NCI-H510A treated with DMSO at 0.1 percent for 48 hours (cell line): ENCODE measurements at places on chromosomes 3 and 15.

GRCh38 chr3:78066287-78066686 lies 1026.4 kb downstream of the ROBO2 start:
- no peak for DNase-seq

DNA sequence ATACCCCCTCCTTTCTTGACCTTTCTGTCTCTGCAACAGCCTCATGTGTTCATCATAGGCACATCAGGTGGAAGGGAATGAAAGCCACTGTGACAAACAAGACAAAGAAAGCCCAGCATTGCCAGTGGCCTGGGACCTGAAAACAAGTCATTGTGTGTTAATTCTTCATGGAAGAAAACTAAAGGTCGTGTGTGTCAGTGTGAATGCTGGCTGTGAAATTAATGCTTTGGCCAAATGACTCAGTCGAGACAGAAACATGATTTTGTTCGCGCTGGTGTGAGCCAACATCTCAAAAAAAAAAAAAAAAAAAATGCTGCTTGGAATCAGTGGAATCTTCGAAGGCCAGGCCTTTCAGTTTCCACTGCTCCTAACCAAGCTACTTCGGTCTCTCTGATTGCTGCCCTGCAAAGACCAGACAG lies 386.5 kb upstream of the PROK2 start:
- no peak for DNase-seq

DNA sequence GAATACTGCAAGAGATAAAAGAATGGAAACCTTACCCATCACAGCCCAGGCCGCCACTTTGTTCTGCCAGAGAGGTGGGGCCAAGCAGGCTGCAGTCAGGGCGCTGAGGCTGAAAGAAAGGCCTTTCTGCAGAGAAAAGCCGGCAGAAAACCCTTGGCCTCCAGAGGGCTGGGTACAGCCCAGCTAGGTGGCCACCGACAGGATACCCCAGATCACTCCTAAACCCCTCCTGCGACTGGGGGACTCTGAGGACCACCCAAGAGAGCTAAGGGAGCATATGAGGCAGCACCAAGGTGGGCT lies 69.3 kb downstream of the SMAD6 start:
- no peak for DNase-seq

DNA sequence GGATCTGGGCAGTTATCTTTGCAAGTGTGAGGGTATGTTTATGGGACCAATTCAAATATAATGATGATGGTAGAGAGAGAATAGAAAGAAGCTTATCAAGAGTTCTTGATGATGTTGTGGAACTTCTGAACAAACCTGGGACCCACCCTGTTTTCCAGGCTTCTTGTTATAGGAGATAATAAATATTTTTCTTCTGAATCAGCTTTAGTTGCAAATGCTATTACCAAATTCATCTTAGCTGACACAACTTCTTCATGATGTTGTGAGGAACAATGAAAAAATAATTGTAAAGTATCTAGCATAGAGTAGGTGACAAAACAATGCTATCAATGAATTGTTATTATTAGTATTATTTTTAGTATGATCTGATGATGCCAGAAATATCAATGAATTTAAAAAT lies 43.5 kb upstream of the PTX3 start:
- DNase-seq: no peak

GRCh38 chr3:171309906-171310359 lies 150.3 kb downstream of the TNIK start:
- DNase-seq: no peak

- DNase-seq: no peak
Observed at GRCh38 chr3:39961230-39961629, 151.8 kb downstream of the MYRIP start.

DNA sequence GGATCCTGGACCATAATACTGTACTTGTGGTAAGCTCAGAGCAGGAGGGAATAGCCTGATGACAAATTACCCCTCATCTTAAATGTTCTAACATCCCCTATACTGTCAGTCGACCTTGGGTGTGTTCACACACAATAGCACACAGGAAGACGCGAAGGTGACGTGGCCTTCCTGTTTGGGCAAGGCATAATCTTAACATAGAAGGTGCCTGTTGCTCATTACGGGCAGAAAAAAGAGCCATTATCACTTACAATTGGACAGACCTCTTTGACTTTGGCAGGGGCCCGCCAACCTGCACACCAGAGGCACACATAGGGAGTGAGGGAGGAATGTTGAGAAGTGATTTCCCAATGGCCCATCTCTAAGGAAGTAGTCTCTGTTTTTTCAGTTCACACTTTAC lies 144.2 kb downstream of the ANO10 start:
- DNase-seq: no peak

DNA sequence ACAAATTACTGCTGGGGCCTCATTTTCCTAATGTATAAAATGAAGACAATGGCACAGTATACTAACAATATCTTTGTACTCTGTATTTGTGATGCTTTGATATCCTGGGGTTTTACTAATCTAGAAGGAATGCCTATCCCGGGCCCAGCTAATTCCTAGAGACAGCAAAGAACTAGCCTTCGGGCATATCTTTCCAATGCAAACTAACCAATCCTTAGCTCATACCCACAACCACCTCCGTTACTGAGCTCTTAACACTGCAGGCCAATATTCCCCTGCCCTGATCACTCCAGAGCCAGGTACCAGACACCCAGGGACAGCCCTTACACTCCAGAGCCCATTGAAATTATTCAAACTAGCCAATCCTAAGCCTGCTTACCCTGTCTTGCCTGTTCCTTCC lies 309.0 kb downstream of the ULK4 start:
- DNase-seq: no peak

DNA sequence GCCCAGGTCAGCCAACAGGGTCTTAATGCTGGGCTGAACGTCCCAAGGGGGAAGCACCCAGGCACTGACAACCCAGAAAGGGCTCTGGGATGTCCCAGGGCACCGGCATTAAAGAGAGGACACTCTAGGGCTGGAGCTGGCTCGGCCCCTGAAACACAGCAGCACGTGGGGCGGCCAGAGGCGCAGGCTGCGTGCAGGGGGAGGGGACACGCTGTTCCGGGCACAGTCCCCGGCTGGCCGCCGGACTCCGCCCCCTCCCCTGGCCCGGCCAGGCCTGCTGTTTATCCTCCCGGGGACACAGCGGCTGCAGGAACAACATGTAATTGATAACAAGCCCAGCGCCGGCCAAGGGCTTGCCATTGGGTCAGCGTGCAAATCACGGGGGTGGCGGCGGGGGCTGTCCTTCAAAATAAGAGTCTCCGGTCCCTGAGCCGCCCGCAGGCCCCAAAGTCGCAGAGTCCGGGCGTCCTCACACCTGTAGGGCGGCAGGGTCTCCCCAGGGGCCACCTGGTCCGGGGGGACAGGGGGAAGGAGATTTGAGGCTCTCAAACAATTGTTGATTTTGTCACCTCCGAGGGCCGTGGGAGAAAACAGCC lies 1.3 kb downstream of the KLF15 start:
- no peak for DNase-seq

DNA sequence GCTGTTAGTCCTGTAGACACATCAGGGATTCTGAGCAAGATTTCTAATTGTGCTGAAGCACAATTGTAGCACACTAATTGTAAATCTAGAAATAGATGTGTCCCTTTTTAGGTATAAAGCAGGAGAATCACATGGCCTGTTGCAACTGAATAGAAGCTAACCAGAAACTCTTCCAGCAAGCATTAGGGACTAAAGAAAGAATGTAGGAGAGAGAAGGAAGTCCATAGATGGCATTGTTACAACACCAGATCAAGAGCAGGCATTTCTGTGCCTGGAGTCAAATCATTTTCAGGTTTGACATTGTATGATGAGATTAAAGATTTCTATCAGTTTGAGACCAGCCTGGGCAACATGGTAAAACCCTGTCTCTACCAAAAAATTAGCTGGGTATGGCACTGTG lies 27.4 kb downstream of the CALML4 start:
- no peak for DNase-seq

DNA sequence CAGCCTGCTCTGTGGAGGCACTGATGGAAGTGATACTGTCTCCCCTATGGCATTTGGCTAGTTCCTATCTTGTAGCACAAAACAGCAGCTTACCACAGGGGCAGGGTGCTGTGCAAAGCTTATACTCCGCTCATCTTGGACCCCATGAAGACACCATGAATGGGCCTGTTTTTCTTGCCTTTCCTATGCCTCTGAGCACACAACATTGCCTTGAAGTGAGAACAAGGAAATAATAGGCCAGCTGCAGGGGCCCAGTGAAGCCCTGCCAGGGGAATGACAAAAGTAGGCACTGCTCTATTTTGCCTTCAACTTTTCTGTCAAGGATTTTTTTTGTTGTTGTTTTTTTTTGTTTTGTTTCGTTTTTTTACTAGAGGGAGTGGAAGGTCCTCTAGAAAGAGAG lies 110.3 kb downstream of the PDE8A start:
- DNase-seq: no peak

DNA sequence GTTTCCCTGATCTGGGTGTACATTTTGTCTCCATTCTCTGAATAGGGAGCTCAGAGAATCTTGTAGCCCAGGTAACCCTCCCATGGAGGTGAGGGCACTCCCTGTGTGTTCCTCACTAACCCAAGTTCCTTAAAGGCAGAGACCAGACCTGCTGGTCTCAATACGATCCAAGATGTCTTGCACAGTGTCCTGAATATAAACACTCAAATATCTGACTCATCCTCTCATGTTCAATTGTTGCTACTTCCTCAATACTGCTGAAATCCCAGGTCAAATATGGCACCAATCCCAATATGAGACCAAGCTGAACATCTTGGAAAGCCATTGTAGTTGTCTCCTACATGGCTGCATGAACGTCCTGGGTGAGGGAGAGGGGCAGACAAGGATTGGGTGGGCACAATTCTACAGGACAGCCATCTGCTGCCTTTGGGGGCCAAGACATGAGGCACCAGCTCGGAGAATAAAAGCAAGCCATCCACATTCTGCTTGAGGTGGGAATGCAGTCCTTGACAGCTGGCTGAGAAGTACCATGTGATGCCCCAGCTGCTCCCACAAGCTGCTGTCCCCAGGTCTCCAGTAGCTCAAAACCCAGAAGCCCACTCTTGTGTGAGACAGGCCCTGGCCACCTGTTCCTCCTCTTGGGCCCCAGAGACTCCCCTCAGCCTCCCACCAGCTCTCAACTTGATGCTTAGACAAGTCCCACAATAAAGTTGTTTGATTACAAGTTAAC lies 18.2 kb downstream of the TBC1D2B start:
- DNase-seq: no peak

GRCh38 chr15:45641374-45641781 lies 6.5 kb downstream of the SQOR start:
- no peak for DNase-seq

DNA sequence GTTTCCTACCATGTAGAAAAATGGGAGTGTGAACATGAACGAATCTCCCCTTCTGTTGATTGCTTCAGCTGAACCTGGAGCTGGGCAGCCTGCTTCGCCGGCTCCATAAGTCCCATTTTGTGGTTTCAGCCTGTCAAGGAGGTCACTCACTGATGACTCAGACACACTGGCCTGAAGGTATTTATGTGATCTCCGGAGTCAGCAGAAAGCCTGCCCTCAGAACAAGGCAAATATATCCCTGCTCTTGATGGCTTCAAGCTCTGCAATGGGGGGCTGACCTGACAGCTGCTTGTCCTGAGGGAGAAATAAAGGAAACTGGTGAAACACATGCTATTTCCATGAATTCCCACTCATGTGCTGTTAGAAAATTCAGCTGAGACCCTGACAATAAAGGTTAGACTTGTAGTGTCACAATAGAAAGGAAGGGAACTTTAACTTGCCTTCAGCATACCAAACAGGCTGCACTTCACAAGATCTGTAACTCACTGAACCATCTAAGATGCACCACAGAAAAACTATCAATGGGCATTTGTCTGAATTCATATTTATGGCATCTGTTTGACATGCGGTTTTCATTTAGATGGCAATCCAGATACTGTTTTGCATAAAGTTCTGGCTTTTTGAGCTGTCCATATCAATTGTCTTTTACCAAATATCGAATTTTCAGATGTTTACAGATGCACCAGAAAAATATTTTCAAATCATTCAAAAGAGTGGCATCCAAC lies 282.0 kb upstream of the VEPH1 start:
- no peak for DNase-seq

- no peak for DNase-seq
Observed at GRCh38 chr15:40052604-40053003, 13.6 kb upstream of the SRP14 start.

- no peak for DNase-seq
Observed at GRCh38 chr3:55880357-55880756, 393.3 kb upstream of the WNT5A start.

GRCh38 chr3:157127268-157127667 lies 32.7 kb downstream of the CCNL1 start:
- no peak for DNase-seq

DNA sequence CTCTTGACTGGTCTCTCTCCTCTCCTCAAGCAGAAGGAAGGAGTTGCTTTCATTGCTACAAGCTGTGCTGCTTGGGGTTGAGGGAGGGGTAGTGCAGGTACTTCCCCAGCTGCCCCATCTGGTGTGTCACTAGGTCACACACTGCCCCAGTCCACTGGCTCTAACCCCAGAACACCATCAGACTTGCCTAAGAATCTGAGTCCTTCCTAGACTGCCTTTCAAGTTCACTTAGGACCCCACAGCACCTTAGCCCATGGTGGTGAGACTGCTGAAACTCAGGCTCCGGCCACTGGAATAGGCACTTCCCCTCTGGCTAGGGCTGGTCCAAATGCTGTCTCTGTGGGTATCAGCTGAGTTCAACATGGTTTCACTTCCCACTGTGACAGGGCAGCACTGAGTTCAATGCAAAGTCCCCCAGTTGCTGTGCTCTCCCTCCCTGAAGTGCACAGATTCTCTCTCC lies 279.7 kb upstream of the GOLGA6L4 start:
- no peak for DNase-seq

DNA sequence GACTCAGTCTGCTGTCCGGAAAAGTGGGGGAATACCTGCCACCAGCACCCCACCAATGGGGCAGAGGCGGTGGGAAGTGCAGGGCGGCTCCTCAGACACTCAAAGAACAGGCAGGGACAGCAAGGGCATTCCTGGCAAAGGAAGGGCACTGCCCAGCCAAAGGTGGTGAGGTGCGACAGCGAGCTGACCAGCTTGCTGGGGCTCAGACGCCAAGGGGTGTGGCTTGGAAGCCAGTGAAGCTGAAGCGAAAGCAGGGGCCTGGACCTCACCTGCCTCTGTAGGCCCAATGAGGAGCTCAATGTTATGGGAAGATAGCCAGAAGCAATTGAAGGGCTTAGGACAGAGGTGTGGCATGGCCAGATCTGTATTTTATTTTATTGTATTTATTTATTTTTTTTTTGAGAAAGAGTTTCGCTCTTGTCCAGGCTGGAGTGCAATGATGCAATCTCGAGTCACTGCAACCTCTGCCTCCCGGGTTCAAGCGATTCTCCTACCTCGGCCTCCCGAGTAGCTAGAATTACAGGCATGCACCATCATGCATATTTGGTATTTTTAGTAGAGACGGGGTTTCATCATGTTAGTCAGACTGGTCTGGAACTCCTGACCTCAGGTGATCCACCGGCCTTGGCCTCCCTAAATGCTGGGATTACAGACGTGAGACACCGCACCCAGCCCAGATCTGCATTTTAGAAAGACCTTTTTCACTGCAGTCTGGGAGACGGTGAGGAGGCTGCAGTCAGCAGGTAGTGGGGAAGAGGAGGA lies 4.4 kb upstream of the LMAN1L start:
- DNase-seq: no peak

DNA sequence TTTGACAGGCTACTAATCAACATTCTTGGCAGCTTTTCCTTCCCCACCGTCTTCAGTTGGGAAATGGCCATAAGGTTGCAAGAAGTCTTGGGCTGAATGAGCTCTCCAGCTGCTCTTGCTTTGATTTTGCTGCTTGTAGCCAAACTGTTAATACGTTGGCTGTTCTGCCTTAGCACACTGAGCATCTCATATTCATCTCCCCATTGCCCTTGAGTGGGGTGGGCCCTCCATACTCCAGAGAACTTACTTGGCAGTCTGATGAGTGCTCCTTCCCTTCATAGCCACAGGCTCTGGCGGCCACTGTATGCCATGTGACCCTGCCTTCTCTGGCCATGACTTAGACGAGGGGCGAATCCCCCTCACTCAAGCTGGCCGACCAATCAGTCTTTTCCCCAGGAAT lies 25.8 kb upstream of the PAQR5 start:
- no peak for DNase-seq
